ENCODE measurements at places on chromosomes 2 and 18.
A peak's percentile ranks its signal among the peaks of the same experiment; 100 is the strongest.

- DNase-seq = no peak
Measured at GRCh38 chr18:31077878-31078277, 24.3 kb downstream of the DSC2 start.

GRCh38 chr2:128794285-128794684 lies 475.6 kb upstream of the HS6ST1 start:
- DNase-seq = no peak

DNA sequence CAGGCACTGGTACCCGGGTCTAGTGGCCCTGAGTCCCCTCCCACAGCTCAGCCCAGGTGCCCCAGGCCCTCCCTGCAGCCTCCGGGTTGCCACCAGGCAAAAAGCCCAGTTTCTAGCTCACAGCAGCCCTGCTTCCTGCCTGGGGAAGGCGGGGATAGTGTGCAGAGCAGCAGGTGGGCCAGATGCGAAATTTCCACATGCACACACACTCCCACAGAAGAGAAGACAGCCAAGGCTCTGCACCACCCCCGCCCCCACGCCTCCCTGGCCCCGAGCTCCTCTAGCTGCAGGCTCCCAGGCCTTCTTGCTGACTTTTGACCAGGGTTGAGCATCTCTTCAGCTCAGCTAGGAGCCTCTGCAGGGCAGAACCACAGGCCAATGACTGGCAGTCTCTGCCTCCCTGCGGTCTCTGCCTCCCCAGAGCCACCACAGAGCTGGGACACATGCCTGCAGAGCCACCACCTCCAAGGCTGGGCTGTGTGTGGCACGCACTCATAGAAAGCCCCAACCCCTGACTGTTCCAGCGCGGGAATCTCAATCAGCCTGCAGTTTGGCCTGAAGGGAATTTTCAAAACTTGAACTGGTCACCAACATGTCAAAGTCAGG lies 7.2 kb downstream of the SLC66A2 start:
- no peak for DNase-seq

DNA sequence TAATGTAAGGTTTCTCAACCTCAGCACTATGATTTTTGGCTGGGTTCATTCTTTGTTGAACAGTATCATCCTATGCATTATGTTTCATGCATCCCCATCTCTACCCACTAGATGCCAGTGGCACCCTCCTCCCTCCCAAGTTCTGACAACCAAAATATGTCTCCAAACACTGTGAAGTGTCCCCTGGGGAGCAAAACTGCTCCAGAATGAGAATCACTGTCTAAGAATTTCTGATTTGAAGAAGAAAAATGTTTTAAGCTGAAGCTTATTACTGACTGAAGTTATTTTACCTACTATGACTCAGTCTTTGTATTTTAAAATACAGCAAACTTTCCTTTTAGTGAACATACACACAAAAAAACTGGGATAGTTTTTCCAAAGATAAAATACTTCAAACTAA lies 3.4 kb downstream of the THADA start:
- DNase-seq = no peak

GRCh38 chr2:238789317-238789806 lies 58.5 kb upstream of the TWIST2 start:
- DNase-seq = no peak

- no peak for DNase-seq
Measured at GRCh38 chr2:28607730-28608499, 112.1 kb downstream of the PLB1 start.

DNA sequence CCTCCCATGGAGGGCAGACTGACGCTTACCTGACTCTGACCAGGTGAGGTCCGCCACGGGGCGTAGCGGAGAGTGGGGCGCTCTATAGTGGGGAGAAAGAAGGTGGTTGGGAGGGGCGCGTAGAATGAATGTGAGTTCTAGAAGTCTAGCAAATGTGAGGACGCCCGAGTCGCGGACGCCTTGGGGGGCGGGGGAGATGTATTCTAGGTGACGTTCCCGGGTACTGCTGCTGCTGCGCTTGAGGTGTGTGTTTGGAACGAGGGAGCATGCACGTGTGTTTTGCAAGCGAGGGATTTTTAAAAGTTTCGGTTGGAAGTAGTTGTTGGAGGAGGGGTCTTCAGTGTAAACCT lies 758 bp downstream of the RIF1 start:
- peak; percentile 49 for DNase-seq

- no peak for DNase-seq
Measured at GRCh38 chr2:20304411-20304810, 46.2 kb downstream of the PUM2 start.

DNA sequence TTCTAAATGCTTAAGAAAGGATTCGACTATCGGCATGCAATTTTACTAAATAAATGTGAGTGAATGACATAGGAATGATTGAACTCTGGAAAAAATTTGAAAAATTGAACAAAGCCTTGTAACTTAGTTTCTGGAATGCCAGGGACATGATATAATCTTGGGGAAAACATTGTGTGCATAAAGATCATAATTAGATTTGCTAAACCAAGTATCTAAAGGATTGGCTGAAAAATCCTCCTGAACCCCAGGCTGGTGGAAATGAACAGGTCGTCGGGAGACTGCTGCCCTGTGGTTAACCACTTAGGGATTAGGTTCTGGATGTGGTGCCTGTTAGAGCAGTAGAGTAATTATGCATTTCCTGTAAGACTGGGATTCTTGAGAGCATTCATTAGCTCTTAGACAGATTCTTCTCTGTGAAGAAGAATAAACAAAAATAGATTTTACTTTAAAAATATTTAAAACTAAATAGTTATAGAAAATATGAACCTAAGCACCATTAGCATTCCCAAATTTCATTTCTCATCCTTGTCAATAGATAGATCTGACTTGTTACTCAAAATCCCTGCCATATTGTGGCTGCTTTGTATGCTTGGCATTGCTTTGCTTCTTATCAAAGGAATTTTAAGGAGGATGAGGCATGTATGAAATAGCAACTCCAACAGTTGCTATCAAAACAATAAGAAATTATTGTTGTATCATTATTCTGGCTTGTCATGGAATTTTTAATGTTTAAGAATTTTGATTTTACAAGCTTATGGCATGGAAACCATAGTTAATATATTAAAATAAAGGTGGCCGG lies 55.9 kb downstream of the LYPD6B start:
- no peak for DNase-seq

DNA sequence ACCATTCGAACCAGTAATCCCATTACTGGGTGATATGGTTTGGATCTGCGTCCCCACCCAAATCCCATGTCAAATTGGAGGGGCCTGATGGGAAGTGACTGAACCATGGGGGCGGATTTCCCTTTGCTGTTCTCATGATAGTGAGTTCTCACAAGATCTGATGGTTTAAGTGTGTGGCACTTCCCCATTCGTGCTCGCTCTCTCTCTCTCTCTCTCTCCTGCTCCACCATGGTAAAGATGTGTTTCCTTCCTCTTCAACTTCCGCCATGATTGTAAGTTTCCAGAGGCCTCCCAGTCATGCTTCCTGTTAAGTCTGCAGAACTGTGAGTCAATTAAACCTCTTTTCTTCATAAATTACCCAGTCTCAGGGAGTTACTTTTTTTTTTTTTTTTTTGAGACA lies 62.6 kb downstream of the NBAS start:
- DNase-seq = no peak

DNA sequence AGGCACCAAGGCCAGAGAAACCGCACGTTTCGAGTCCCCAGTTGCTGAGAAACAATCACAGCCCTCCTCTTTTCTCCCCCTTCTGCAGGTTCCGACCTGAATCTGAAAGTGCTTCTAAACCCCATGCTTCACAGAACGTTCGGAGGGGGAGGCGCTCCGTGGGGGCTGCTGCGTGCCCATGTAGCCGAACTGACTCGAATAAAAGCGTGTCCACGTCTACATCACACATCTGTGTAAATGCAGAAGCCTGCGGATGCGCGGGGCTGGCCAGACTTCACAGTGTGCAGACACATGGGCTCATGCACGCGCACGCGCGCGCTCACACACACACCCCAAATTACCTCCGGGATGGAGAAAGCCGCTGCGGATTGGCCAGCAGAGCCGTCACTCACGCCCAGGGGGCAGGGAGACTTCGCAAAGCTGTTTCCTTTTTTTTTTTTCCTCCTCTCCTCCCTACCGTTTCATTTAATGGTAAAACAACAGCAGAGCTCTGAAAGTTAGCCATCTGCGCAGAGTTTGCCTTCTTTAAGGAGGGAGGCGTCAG lies 2.3 kb downstream of the ZNF516 start:
- DNase-seq = peak; percentile 100

GRCh38 chr2:68223419-68223818 lies 28.9 kb downstream of the PPP3R1 start:
- no peak for DNase-seq

GRCh38 chr2:100207411-100207885 lies 65.1 kb upstream of the AFF3 start:
- no peak for DNase-seq

- DNase-seq = no peak
Measured at GRCh38 chr2:194917519-194917918, 739.5 kb upstream of the SLC39A10 start.

DNA sequence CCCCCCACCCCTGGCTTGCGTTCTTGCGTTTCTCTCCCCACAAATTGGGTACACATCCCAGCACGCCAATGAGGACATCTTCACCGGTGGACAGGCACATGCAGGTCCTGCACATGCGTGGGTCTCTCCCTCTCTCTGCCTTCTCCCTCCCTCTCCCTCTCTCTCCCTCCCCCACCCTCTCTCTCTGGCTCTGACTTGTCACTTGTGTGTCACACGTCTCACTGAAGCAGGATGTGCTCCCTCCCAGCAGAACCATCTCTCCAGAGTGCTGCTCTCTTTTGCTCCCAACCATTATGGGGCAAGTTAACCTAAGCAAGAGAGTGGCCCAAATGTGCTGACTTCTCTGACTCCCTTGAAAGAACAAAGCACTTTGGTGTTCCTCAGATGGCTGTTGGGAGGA lies 120.8 kb upstream of the CAB39 start:
- DNase-seq = no peak

- DNase-seq = no peak
Measured at GRCh38 chr2:29130295-29130694, 15.1 kb downstream of the CLIP4 start.

DNA sequence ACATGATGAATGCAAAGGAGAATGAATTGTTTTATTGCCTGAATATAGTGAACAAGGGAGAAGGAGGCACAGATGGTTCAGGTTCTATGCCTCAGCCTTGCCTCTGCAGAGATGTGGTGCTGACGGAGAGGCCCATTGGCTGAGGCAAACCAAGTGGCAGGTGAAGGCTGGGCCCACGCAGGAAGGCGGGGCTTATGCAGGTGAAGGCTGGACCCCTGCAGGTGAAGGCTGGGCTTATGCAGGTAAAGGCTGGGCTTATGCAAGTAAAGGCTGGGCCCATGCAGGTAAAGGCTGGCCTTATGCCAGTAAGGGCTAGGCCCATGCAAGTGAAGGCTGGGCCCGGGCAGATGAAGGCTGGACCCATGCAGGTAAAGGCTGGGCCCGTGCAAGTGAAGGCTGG lies 414.7 kb downstream of the LRATD1 start:
- no peak for DNase-seq

DNA sequence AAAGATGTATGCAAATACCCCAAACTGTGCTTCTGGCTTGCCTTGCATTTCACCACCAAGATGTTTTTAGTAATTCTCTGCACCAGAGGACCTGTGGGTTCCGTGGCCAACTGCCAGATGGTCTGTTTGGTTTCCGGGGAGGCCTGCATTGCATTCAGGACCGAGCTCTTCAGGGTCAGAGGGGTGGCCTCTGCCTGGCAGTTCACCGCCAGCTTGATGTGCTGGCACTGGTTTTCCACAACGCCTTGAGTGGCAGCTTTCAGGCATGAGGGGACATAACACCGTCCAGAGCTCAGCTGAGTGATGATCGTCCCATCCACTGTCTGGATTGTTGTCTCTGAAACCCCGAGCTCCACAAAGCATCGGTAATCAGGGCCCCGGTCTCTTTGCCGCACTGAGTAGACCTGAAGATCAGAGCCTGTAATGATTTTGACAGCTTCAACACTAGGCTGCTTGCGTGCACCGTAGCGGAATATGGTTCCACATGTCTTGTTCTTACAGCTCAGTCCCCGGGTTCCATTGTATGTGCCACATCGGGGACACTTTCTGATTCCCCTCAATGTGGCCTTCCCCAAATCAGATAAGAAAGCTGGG lies 9.4 kb downstream of the C2orf42 start:
- DNase-seq = no peak

DNA sequence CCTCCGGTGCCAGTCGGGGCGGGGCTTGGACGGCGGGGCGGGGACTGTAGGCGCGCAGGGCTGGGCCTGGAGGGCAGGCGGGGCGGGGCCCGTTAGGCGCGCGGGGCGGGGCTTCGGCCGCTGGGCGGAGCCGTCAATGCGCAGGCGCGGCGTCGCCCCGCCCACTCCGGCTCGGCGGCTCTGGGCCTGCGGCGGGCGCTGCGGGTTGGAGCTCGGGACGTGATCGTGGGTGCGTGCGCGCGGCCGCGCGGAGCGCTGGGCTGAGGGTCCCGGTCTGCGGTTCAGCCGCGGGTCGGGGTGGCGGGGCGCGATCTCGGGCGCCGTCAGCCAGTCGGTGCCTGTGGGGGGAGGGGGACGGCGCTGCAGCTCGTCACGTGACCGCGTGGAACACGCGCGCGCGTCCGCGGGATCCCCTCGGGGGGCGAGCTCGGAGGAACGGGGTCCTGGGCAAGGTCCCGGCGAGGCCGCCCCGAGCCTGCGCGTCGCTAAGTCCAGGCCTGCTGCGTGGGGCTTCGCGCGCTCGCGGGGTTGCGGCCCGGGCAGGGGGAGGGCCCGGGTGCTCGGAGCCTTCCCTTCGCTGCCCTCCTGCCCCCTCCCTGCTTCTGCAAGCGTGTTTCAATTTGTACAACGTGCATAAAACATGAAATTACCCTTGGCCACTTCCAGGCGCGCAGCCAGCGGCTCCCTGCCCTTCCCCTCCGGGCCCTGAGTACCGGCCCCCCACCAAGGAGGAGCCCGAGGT lies at the start of gene D2HGDH:
D2HGDH (plus strand) TSS at position 164 of the 742 bp plus-strand sequence. CDS start 595 bp downstream, outside the sequence.
- peak; percentile 98 for DNase-seq

GRCh38 chr2:148515976-148516375 lies 128.6 kb upstream of the EPC2 start:
- no peak for DNase-seq

- peak; percentile 69 for DNase-seq
Measured at GRCh38 chr2:85753525-85754312, at the start of gene ATOH8. ATOH8 (plus strand) TSS chr2:85753991; CDS start chr2:85754190, 199 bp downstream.

DNA sequence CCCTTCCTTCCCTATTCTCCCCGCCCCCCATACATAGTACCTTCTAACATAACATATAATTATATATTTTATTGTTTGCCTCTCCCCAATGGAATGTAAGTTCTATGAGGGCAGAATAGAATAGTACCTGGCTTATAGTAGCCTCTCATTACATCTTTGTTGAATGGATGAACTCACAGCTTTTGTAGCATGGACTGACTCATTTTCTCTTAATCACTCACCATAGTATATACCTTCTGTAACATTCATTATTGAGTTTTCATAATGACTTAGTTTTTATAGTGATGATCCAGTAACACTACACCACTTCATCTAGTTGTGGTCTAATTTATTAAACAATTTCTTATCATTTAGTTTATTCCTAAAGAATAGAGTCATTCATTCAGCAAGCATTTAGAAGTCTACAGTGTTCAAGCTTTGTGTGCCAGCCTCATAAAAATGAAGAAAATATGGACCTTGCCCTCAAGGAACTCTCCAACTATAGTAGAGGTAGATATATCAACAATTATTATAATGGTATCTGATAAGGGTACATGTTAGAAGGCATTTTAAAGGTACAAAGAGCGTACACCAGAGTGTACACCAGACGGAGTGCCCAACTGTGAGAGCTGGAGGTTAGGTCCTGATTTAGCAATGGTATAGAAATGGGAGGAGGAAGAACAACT lies 31.1 kb downstream of the NCOA1 start:
- DNase-seq = no peak
